ENCODE measurements at places on chromosomes 16 and 17. TPM values are rescaled to one million over a fixed set of nuclear protein-coding genes. Genes with fewer than 3 reads are reported as not detected.

DNA sequence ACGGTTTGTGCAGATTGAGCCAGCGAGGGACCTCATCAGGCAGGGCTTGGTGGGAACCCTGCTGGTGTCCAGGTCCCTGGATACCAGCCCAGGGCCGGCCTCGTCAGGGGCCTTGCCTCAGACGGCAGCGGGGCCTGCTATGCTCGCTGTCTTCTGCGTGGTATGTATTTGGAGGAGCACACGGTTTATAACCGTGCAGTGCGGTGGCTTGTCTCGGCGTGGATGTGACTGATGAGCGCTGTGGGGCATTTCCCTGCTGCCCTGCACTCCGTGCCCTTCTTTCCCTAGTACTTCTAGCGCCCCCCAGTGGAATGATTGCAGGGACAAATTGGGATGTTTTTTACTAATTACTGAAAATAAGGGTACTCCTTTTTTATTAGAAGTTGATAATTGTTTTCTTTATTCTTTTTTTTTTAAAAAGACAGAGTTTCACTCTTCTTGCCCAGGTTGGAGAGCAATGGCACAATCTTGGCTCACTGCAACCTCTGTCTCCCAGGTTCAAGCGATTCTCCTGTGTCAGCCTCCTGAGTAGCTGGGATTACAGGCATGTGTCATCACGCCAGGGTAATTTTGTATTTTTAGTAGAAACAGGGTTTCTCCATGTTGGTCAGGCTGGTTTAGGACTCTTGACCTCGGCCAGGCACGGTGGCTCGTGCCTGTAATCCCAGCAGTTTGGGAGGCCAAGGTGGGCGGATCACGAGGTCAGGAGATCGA is 15.3 kb downstream of the TBCD start:
- no peak for DNase-seq

Gene GTF3C1
- 73.7 TPM for polyA plus RNA-seq

Gene ASPA
- polyA plus RNA-seq: not detected

Gene ZNF594
- polyA plus RNA-seq: 2.1 TPM

GRCh38 chr16:17949141-17949981 is 387.2 kb downstream of the NPIPA8 start:
- DNase-seq: no peak

Gene ITGAL
- 218 TPM for polyA plus RNA-seq

DNA sequence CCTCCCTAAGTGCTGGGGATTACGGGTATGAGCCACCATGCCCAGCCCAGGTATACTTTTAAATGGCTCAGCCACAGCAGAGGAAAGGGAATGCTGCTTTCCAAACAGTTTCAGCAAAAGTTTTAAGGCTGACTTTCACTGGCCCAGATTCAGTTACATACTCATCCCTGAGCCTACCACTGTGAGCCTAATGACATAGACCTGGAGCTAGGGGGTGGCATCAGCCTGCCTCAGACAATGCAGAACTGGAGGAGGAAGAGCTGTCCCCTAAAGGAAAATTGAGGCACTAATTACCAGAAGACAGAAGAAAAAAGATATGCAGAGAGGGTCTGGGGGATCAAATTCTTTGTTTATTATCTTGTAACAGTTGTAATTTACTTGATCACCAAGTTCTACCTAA is 43.9 kb downstream of the HS3ST4 start:
- no peak for DNase-seq

- DNase-seq: no peak
These were observed 154.0 kb downstream of the ZNF423 start for GRCh38 chr16:49701789-49702494.

- DNase-seq: no peak
These were observed 22.4 kb upstream of the TEKT1 start for GRCh38 chr17:6853764-6854442.

DNA sequence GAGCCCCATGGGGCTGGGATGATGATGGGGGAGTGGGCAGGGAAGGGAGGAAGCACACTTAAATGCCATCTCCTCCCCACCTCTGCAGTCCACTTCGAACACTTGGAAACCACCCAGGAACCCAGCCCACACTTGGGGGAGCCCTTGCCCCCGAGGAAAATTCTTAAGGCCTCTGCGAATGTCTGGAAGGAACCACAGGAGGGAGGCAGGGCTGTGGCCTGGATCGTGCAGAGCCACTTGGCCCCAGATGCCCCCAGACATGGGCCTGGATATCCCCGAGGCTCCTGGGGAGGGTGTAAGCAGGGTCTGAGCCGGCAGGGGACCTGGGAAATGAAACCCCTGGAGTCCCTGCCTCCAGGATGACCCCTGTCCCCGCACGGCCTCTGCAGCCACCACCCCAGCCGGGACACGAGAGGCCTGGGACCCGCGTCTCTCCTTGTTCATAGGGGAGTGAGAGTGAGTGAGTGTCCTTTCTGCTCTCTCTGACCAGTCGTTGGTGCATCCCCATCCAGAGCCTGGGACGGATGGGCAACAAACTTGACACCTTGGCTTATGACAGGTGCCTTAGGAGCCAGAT is 11.8 kb upstream of the MTSS2 start:
- no peak for DNase-seq

Gene TBC1D3H
- polyA plus RNA-seq: not detected

DNA sequence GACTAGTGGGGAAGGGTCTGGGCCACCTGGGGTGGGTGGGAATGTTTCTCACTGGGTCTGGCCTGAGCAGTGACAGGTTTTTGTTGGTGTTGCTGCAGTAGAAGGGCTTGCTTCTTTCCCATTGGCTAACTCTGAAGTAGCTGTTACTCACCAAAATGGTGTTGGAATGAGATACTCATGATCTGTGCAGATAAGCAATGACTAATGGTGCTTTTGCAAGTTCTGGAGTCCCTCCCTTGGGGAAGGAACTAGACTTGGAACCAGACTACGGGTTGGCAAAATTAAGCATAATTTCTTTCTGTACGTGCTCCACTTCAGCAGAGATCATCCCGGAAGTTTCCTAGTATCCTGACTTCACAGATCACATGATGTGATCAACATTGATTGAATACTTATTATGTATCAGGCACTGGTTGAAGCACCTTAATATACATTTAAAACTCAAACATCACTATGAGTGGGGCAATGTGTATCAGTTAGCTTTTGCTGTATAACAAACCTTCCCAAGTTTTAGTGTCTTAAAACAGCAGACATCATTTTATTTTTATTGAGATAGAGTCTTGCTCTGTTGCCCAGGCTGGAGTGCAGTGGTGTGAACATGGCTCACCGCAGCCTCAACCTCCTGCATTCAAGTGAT is 30.1 kb downstream of the CHP2 start:
- DNase-seq: no peak

- DNase-seq: no peak
These were observed 9.8 kb upstream of the SOST start for GRCh38 chr17:43768382-43768781.

DNA sequence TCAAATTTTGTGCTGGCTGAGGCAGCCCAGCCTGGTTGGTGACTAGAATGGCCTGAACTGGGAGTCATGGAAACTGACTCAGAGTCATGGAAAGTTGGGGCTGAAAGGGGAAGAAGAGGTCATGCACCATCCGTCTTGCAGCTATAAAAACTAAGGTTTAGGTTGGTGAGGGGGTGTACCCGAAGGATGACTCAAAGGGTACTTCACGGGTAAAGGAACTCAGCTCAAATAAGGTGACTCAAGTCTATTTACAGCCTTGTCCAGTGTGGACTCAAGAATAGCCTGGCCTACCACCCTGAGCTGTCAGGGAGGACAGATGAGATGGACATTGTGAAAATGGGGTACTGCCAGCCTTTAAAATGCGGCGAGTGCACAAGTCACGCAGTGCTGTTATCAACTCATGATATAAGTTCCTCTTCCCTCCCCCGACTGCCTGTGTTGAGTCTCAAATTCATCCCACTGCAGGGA is 18.6 kb downstream of the CD300LB start:
- DNase-seq: no peak

GRCh38 chr16:22868593-22869224 is 54.7 kb downstream of the HS3ST2 start:
- DNase-seq: no peak

Gene CACNG5
- polyA plus RNA-seq: not detected

DNA sequence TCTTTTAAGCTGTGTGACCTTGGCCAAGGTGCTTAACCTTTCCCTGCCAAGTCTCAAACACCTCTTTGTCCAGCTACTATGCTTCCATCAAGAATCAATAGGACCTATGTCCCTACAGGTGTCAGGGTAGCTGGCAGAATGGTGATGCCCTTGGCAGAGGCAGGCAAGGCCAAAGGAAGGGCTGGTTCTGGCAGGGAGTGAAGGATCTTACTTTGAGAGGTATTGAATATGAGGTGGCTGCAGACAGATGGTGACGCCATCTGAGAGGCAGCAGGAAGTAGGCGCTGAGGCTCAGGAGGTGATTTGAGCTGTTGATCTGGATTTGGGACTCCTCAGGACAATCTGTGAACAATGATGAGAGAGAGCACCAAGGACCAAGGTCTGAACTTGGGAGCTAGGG is 12.5 kb downstream of the ABCC3 start:
- no peak for DNase-seq

DNA sequence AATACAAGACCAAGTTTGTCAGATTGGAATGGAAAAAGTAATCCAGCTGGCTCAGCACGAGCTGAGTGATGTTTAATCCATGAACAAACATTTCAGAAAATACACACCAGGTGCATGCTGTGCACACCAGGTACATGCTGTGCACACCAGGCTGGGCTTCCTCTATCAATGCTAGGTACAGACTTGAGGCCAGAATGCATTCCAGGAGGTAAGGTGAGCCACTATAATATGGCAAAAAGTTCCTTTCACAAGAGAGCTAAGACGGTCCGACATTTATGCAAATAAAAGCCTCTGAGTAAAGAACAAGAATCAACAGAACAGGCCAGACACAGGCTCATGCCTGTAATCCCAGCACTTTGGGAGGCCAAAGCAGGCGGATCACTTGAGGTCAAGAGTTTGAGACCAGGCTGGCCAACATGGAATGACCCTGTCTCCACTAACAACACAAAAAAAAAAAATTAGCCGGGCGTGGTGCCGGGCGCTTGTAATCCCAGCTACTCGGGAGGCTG is 128.2 kb downstream of the ZNF778 start:
- DNase-seq: no peak

DNA sequence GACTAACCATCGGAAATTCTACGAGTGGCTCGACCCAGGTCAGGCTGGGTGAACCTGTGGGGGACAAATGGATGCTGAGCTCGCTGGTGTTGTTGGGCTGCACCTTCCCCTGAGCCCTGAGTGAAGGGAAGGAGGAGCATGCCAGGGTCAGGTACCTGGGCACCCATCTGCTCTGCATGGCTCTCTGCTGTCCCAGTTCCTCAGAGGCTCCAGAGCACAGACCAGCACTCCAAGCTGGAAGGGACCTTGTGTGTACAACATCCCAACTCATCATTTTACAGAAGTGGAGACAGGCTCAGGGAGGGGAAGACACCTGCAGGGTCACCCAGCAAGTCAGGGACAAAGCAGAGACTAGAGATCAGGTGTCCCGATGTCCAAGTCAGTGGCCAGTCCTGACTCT is 84.9 kb upstream of the NLRP1 start:
- no peak for DNase-seq

DNA sequence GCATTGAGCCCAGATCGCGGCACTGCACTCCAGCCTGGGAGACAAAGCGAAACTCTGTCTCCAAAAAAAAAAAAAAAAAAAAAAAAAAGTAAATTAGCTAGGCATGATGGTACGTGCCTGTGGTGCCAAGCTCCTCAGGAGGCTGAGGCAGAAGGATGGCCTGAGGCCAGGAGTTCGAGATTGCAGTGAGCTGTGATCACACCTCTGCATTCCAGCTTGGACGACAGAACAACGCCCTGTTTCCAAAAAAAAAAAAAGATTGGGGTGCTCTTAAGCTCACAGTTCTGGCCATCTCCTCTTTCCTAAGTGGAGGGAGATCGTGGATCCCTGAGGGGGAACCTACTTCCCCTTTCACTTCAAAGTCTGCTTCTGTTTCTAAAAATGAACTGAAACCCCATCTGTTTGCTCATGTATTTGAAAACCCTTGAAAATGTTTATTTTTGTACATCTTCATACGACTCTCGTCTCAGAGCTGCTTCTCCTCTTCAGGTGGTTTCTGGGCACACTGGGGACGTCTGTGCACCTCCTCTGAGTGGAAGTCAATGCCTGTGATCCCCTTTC is 138.8 kb downstream of the PRKCA start:
- DNase-seq: no peak

Gene SPATA32
- polyA plus RNA-seq: not detected

GRCh38 chr17:75008373-75008772 is 4.1 kb upstream of the MRPL58 start:
- DNase-seq: no peak

GRCh38 chr16:8569650-8570346 is 20.5 kb downstream of the TMEM114 start:
- DNase-seq: no peak

DNA sequence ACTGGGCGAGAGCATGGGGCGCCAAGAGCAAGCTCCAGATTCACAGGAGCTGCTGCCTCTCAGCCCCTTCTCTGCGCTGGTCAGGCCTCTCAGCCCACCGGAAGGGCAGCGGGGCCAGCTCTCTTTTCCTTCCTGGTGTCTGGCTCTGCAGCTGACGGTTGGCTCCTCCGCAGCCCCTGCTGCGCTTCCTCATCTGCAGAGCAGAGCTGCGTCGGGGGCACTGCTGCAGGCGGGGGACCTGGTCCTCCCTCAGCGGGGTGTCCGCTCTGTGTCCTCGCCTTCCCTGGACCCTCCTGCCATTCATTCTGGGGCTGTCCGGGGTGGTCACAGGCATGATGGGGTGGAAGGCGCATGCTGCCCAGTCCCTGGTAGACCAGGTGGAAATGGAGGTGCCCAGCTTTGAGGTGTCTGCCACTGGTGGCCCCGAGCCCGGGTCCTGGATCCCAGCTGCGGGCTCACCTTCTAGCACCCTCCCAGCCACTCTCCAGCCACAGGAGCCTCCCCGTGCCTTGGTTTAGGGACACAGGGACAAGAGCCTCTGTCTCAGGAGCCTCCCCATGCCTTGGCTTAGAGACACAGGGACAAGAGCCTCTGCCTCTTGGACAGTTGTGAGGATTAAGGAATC is 84.8 kb downstream of the IRF8 start:
- no peak for DNase-seq

Gene FGF11
- polyA plus RNA-seq: not detected

GRCh38 chr17:61595418-61596186 is 4.6 kb upstream of the NACA2 start:
- no peak for DNase-seq

Gene PABPN1L
- not detected for polyA plus RNA-seq

GRCh38 chr17:38994026-38994425 is 26.8 kb upstream of the FBXO47 start:
- DNase-seq: no peak

DNA sequence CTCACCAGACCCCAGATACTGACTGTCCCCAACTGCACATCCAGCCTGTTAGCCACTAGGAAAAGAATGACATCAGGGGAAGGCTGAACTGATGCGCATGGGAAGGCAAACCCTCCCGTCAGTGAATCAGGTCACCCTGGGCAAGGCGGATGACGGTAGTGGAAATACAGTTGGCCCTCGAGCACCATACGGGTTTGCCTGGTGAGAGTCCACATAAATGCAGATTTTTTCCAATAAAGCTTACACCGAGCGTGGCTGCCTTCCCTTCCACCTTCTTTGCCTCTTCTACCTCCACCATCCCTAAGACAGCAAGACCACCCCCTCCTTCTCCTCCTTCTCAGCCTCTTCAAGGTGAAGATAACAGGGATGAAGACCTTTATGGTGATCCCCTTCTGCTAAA is 236.1 kb upstream of the TNRC6C start:
- no peak for DNase-seq

Measured in immature natural killer cell (primary cell).